Activated CD4-positive, alpha-beta memory T cell treated with anti-CD3 and anti-CD28 coated beads for 36 hours (primary cell): ENCODE measurements at places on chromosomes 7 and 10.

GRCh38 chr7:133703547-133703946, 423.6 kb upstream of the LRGUK start:
- DNase-seq: no peak

GRCh38 chr10:14253711-14254110, 77.0 kb downstream of the FRMD4A start:
- no peak for DNase-seq

GRCh38 chr7:45182856-45183710, 25.5 kb downstream of the RAMP3 start:
- peak; percentile 6 for DNase-seq

GRCh38 chr10:58488921-58489320, 23.8 kb upstream of the BICC1 start:
- DNase-seq: no peak

- DNase-seq: no peak
Measured at GRCh38 chr7:55498142-55498541, 74.2 kb downstream of the VOPP1 start.

DNA sequence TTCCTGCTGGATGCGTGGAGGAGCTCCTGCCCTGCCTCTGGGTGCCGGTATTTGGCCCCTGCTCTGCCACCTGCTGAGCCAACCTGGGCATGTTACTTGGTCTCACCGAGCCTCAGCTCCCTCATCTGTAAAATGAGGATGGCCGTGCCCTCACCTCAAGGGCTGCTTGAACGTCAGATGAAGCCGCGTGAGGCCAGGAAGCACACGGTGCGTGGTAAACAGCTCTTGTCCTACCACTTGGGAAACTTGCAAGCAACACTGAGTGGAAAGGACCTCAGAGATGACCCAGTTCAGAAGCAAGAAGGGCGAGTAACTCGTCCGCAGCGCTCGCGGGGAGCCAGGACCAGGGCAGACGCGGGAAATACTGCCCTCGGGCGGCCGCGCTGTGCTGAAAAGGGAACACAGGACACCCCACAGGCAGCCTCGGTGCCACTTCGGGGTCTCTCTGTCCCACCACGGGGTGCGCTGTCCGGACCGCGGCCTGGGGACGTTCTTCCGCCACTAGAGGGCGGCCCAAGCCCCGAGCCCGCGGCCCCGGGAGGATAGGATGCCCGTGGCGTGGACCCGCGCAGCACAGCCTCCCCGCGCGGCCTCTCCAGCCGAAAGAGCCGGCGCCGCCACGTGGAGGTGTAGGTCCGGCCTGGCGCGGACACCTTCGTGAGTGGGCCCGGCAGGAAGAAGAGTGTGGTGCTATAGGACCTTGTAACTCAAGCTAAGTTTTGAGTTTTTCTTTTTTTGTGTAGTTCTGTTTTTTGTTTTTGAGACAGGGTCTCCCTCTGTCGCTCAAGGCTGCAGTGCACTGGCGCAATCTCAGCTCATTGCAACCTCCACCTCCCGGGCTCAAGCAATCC, 94.1 kb downstream of the PRKAG2 start:
- DNase-seq: peak; percentile 80

GRCh38 chr7:158559356-158559755, 28.3 kb downstream of the PTPRN2 start:
- no peak for DNase-seq

GRCh38 chr7:144821067-144821466, 14.8 kb downstream of the TPK1 start:
- peak; percentile 30 for DNase-seq

DNA sequence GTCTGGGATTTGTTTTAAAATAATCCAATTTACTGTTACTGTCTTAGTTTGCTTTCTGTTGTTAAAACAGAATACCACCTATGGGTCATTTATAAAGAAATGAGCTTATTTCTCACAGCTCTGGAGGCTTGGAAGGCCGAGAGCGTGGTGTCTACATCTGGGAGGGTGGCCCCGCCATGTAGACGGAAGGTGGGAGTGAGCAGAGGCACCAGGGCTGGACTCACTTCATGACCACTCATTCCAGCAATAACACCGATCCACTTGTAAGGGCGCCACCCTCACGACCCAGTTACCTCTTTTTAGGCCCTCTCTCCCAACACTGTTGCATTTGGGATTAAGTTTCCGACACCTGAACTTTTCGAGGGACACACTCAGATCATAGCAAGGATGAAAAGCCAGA, 36.2 kb upstream of the CFAP46 start:
- DNase-seq: no peak

DNA sequence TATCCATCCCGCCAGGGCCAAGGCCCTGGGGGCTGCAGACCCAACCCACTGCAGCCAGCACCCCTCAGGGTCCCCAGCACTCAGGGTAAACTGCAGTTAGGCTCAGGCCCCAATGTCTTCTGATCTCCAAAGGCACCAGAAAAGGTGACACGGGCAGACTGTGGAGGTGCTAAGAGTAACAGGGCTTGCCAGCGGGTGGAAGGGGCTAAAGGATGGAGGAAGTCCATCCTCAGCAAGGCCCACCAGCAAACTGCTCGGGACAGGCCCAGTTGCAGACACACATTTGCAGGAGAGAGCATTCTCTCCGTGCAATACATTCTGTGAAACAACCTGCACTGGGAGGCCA, 95.6 kb upstream of the DDC start:
- DNase-seq: no peak

- DNase-seq: no peak
Measured at GRCh38 chr10:29955329-29955935, 104.0 kb downstream of the JCAD start.

DNA sequence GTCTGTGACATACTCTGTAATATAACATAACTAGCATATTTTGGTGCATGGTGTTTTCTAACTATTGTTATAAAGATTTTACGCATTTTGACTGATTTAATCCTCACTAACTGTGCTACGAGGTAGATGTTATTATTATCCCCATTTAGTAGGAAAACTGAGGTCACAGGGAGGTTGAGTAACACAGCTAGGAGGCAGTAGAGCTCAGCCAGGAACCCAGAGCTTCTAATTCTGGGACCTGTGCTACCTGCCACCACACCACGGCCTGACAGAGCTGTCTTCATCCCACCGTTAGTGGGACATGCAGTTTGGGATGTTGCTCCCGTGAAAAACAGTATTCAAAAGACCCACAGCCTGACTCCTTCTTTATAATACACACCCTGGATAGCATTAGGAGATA, 962.5 kb downstream of the CNTNAP2 start:
- no peak for DNase-seq

DNA sequence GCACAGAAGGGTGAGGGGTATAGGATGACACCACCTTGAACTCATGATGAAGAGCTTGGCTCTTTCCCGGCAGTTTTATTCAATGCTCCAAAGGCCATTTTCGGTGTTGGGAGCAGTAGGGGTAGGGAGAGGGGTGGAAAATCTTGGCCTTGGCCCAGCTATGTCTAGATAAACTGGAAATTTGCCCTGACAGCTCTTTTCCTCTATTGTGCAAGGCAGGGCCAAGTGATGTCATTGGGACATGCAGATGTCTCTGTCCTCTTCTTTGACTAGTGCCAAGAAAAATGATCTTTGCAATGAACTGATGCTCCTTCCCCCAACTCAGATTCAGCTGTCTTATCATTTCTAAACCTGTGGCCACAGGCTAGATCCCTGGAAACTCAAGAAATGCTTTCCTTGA, 27.7 kb upstream of the PRKCQ start:
- no peak for DNase-seq

GRCh38 chr10:62185919-62186692, 82.5 kb downstream of the RTKN2 start:
- DNase-seq: peak; percentile 65

GRCh38 chr10:59177031-59177797, 771 bp downstream of the PHYHIPL start:
- DNase-seq: no peak
